NCI-H2029 treated with DMSO at 0.1 percent for 48 hours (cell line): ENCODE measurements at places on chromosomes 6 and 20.

- DNase-seq, result no peak
Measured at GRCh38 chr6:53495506-53496499, 49.1 kb downstream of the GCLC start.

DNA sequence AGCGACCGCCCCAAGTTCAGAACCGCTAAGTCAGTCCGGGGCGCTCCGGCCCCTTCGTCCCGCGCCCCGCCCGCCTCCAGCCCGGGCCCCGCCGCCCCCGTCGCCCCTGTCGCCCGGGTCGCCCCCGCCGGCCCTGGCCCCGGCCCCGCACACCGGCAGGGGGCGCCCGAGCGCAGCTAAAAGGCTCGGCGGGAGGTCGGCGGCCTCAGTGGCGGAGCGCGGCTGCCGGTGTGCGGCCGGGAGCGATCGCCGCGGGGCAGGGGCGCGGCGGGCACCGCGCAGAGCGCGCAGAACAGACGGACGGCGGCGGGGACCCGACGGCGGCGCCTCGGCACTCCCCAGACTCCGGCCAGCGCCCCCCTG is at the start of gene FNDC1:
Gene FNDC1, plus strand, starts transcription at position 208 of the 363 bp plus-strand sequence. CDS start 197 bp downstream, outside the sequence.
- no peak for DNase-seq

DNA sequence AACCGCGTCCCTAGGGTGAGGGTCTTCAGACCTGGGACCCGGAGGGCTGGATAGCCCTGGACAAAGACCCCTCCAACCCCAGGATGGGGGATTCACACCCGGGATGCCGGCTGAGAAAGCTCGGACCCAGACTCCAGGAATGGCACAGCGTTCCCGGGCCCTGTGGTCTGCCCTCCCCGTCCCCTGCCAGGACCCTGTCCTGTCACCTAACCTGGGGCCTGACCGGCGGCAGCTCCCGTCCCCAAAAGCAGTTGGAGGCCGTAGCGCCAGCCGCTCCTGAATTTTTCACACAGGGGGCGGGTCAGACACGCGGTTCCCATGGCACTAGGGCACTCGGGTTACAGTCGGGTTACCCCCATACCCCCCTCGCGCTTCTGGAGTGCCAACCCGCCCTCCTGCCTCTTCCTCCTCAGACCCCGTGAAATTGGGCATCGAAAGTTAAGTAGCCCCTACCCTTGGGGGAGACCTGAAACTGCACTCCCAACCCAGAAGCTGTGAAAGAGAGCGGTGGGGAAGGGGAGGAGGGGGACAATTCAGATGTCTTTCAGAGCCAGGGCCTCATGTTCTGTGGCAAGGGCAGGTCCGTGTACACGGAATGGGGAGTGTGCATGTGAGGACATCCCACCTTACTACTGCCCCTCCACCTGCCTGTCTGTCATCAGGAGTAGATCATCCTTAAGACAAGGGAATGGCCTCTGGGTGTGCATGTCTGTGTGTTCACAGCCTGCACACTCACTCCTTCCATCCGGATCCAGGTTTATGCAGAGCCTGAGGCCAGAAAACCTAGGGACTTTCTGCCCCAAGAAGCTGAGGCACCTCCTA is 595 bp downstream of the REM1 start:
- DNase-seq, result no peak

GRCh38 chr6:143449714-143450452 is 612 bp downstream of the ADAT2 start:
- DNase-seq, result no peak

DNA sequence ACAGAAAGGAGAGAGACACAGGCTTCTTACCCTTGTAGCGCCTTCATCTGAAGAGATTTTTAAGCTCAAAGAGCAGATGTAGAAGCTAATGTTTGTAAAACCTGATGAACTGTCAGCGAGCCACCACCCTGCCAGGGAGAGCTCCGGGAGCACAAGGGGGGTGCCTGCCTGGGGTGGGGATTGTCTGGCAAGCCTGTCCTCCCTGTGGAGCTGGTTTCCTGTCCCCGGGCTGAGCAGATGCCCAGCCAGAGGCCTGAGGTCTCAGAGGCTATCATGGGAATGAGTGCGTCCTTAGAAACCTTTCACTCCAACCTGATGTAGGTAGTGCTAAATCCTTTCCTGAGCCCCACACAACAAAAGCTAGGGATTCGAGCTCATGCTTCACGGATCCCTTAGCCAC is 41.9 kb upstream of the NR2E1 start:
- no peak for DNase-seq

- no peak for DNase-seq
Measured at GRCh38 chr6:14699803-14700601, 545.9 kb upstream of the JARID2 start.

DNA sequence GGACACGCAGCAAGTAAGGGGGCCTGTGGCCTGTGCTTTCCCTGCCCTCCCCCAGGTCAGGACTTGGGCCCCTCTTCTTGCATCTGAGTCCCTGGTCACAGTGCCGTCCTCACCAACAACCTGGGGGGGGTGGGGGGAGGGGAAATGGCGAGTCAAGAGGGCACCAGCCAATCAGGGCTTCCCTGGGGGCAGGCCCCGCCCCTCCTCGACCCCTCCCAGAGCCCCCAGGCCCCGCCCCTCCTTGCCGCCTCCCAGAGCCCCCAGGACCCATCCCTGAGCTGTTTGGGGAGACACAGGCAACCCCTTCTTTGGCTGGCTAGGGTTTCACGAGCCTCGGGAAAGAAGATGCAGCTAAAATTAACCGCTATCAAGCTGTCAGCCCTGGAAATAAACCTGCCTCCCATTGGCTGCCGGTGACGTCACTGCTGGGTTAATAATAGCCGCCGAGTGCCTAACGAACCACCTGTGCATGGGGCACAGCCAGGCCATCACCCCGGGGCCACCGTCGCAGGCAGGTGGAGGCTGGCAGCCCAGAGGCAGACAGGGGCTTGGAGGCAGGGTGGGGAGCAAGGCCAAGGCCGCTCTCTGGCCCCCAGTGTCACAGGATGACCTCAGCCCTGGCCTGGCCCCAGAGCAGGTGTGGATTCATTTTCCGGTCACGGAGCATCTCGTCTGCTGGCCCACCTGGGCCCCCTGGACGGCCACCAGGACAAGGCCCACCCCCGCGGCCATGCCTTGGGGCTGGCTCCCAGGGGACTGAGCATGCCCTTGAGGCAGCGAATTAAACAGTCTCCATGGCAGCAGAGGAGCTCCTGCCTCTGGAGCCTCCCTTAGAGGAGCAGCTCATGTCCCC is 3.2 kb upstream of the EEF1A2 start:
- no peak for DNase-seq

GRCh38 chr6:136779682-136780081 is 12.6 kb downstream of the MAP3K5 start:
- no peak for DNase-seq

GRCh38 chr20:47239719-47240067 is 116.8 kb downstream of the ZMYND8 start:
- DNase-seq, result no peak

DNA sequence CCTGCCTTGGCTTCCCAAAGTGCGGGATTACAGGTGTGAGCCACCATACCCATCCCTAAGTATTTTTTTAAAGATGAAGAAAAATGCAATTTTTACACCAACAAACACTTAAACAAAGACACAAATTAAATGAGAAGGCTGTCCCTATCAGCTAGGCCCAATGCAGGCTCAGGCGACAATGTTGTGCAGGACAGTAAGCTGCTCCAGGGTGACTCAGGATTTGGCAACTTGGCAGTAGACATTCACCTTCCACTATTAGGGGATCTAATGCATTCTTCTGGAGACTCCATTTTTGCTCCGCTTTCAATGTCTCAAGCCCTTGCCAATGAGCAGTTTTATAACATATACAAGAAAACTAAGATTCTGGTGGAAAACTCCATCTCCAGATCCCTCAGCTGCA is 19.7 kb downstream of the NDRG3 start:
- no peak for DNase-seq

DNA sequence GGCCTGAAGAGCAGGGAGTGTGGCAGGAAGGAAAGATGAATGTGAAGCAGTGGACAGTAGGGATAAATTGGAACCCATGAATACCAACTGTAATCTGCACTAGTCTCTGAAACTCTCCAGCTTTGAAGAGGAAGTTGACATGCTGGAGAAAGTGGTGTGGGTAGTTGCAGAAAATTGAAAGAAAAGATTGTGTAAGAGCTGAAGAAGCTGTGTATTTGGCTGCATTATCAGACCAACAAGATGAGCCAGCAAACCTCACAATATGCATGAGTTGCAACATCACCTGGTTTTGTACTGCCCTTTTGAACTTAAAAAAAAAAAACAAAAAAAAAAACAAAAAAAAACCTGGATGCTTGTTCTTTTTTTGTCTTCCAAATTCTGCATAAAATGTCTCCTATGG is 921.9 kb upstream of the EYS start:
- no peak for DNase-seq

DNA sequence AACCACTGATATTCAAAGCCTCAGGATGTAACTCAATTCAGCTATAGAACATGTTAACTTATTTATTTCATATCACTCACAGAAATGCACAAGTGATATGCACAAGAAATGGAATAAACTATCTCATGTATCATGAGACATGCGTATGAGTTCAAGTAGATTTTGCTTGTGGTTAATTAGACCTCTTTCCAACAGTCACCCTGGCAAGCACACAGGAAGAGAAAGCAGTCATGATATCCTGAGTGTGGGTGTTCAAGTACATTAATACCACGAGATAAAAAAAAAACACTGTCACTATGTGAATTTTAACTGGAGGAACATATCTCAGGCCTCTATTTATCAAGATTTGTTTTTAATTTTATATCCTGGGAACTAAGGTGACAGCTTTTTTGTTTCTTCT is 64.2 kb downstream of the LAMP5 start:
- DNase-seq, result no peak

DNA sequence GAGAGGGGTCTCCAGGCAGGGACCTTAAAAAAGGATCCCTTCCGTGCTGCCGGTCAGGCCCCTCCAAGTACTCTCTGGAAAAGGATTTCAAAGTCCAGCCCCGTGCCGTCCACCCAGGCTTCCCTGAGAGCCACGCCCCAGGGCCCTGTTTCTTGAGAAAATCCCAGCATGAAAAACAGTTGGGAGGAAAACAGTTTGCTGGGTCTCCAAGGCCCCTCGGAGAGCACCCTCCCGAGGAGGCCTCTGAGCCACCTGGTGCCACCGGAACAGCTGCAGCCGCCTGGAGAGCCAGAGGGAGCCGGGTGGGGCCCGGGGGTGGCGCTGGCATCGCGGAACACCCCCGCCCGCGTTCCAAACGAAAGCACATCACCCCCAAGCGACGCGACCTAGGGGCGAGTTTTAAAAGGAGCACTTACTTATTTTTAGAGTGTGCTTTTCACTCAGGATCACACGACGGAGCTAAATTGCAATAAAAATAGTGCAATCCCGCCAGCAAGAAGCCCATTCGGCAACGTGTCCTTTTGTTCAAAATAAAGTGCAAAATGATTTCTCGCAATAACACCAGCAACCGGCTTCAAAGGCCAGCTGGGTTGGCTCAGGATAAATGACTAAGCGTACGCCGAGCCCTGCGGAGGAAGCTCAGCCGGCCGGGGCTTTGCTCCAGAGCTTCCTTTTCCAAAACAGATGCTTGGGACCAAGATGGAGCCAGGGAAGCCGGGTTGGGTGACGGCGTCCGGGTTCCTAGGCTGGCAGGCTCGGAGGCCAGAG is 64.2 kb downstream of the YTHDF1 start:
- DNase-seq, result no peak
